Upper lobe of right lung (tissue), 1 donor: ENCODE measurements at places on chromosomes 11 and 22. TPM values are rescaled to one million over a fixed set of nuclear protein-coding genes. Genes with fewer than 3 reads are reported as not detected.

- no peak overlapping the region for H3K27ac ChIP-seq
- no peaks in the 10 kb centered on the region for H3K36me3 ChIP-seq
- DNase-seq: peak; percentile 86
- no peaks in the 10 kb centered on the region for H3K4me1 ChIP-seq
Observed at GRCh38 chr22:35023692-35024363, 42.1 kb upstream of the ISX start.

GRCh38 chr11:133508468-133508867 lies 23.8 kb downstream of the OPCML start:
- no peaks in the 10 kb centered on the region for H3K36me3 ChIP-seq
- no peaks in the 10 kb centered on the region for H3K4me1 ChIP-seq
- no peak overlapping the region for H3K4me3 ChIP-seq
- no peaks in the 10 kb centered on the region for H3K27me3 ChIP-seq
- no peak for DNase-seq

The MUC6 gene
- total RNA-seq: not detected

The SAA2 gene
- 4.2 TPM for total RNA-seq

DNA sequence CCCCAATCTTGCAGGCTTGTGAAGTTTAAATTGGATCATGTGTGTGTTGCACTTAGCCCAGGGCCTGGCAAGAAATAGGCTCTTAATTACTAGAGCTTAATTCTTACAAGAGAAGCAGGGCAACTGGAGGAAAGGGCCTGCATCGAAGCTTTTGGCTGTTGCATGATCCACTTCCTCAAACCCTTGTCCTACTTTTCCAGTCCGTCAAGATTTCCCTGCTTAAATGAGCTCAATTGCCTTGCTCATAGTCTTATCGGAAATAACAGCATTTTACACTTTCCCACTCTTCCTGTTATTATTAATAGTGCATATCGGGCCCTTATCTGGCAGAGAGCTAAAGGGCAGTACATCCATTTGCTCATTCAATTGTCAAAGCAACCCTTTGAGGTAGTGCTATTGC lies 18.1 kb downstream of the DTX4 start:
- H3K4me1 ChIP-seq: peaks cover 61% of the 10 kb centered on the region
- no peak for DNase-seq
- H3K36me3 ChIP-seq: peaks cover 40% of the 10 kb centered on the region
- H3K4me3 ChIP-seq: no peak overlapping the region
- H3K27ac ChIP-seq: peak overlapping the region; percentile 49

DNA sequence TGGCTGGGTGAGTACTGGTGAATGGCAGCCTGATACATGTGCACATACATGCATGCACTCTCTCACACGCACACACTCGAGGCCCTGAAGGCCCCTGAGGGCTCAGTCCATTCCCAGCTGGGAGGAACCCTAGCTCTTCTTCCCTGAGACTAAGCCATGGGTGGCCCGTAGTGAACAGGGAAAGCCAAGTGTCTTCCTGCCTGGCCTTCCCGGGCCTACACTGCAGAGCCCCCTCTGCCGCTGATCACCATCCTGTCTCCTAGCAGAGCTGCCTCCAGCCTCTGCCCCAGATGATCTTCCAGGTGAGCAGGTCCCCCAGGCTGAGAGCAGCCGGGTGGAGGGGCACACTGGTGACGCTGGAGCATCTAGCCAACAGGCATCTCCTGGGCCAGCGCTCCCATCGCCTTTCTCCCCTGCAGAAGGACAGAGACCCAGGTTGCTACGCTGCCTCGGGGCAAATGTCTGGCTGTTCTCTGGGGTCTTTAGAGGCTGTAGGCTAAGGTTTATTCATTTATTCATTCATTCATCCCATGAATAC lies 57.3 kb downstream of the CD82 start:
- peaks cover 14% of the 10 kb centered on the region for H3K36me3 ChIP-seq
- no peak overlapping the region for H3K27ac ChIP-seq

The CCDC87 gene
- total RNA-seq: 0.26 TPM

The ART1 gene
- 0.29 TPM for total RNA-seq

DNA sequence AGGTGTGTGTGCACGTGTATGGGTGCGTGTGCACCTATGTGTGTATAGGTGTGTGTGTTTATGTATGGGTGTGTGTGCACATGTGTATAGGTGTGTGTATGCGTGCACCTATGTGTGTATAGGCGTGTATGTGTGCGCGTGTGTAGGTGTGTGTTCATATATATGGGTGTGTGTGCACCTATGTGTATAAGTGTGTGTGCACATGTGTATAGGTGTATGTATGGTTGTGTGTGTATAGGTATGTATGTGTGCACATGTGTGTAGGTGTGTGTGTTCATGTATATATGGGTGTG lies 26.9 kb downstream of the KCNQ1 start:
- no peaks in the 10 kb centered on the region for H3K36me3 ChIP-seq
- H3K4me3 ChIP-seq: no peak overlapping the region
- no peak for DNase-seq
- peaks cover 5% of the 10 kb centered on the region for H3K4me1 ChIP-seq
- no peaks in the 10 kb centered on the region for H3K27me3 ChIP-seq

The OR52I2 gene
- total RNA-seq: not detected
